ENCODE measurements at places on chromosomes 16 and 17. TPM values are rescaled to one million over a fixed set of nuclear protein-coding genes. Genes with fewer than 3 reads are reported as not detected.

The ACSM2A gene
- not detected for total RNA-seq

The SEPTIN1 gene
- total RNA-seq: 1.1 TPM

DNA sequence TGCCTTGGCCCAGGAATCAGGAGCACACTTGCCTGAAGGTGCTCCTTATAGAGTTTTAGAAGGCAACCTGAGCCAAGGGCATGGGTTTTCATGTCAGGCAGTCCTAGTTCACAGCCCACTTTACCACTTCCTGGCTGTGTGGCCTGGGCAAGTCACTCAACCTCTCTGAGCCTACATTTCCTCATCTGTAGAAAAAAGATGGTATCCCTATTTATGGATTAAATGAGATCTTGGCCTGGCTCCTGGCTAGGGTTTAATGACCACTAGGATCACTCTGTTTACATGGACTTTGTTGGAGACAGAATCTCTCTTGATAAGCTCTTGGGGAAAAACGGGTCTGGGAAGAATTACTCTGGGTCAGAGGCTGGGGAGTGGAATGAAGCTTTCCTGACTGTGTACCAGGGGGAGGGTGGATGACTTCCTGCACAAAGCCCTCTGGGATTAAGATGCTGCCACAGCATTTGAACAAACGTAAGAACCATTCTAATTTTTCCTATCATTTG lies 2.3 kb downstream of the MT2A start:
- no peaks in the 10 kb centered on the region for H3K36me3 ChIP-seq
- no peak overlapping the region for H3K4me3 ChIP-seq
- no peak overlapping the region for H3K27ac ChIP-seq
- peaks cover 18% of the 10 kb centered on the region for H3K4me1 ChIP-seq

The ITGB4 gene
- not detected for total RNA-seq

The EFCAB5 gene
- 0.09 TPM for total RNA-seq

DNA sequence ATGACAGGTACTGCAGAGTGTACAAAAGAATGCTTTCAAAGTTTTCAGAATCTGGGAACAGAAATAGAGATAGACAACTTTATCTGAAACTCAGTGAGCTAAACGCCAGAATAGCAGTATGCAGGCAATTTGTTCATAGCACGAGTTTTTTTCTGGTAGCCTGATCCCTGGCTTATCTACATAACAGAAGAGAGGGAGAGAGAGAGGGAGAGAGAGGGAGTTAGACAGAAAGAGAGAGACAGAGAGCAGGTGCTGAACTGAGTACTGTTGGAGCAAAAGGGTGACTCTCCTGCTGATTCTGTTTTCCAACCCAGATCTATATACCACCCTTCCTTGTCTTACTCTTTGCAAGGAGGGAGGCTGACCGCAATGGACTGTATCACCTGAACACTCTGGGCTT lies 388.0 kb upstream of the CA10 start:
- H3K4me3 ChIP-seq: no peak overlapping the region
- no peaks in the 10 kb centered on the region for H3K4me1 ChIP-seq
- no peak for DNase-seq
- no peaks in the 10 kb centered on the region for H3K27me3 ChIP-seq
- no peaks in the 10 kb centered on the region for H3K36me3 ChIP-seq
- no peak overlapping the region for H3K27ac ChIP-seq

DNA sequence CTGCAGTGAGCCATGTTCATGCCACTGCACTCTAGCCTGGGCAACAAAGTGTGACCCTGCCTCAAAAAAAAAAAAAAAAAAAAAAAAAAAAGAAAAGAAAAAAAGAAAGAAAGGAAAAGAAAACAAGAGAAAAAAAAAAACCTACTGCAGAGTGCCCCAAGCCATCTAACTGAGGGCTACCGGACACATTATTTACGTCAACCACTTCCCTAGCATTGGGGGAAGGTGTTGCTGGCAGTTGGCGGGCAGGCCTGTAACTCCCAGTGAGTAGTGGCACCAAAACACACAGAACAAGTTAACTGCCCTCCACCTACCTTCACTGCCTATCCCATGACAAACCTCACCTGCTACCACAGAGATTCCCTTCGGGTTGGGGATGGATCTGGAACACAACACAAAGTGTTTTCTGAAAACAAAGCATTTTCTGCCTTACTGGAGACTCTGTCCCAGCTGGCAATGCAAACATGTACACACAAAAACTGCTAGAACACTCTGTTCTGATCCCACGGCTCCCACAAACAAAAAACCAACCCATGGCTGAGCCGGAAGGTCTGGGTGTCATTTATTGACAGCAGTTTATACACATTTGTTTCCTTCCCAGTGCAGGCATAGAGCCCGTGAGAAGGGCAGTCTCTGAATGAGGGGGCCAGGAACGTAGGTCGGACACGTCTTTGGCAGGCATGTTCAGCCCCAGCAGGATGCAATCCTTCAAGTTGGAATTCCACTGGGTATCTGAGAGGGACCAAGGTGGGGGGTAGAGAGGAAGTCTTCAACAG lies 11.0 kb downstream of the PHB1 start:
- no peaks in the 10 kb centered on the region for H3K27me3 ChIP-seq
- no peak overlapping the region for H3K27ac ChIP-seq
- H3K4me1 ChIP-seq: peaks cover 15% of the 10 kb centered on the region
- DNase-seq: no peak
- peaks cover 12% of the 10 kb centered on the region for H3K36me3 ChIP-seq
- no peak overlapping the region for H3K4me3 ChIP-seq

The KRT32 gene
- total RNA-seq: not detected

DNA sequence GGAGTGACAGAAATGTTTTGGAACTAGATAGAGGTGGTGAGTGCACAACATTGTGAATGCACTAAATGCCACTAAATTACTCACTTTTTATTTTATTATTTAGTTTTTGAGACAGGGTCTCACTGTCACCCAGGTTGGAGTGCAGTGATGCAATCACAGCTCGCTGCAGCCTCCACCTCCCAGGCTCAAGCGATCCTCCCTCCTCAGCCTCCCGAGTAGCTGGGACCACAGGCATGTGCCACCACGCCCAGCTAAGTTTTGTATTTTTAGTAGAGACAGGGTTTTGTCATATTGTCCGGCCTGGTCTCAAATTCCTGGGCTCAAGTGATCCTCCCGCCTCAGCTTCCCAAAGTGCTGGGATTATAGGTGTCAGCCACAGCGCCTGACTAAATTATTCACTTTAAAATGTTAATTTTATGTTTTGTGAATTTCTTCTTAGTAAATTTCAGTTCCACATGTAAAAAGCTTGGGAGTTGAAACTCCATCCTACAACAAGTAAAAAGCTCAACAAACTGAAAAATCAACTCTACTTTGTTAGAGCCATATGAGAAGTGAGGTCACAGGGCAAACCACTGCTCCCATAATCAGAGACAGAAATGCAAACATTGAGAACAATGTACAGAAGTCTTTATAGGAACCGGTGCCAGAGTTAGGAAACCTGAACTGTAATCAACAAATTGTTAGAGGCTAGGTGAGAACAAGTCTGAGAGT lies 13.8 kb upstream of the SLC5A10 start:
- H3K4me1 ChIP-seq: no peaks in the 10 kb centered on the region
- H3K27me3 ChIP-seq: no peaks in the 10 kb centered on the region
- DNase-seq: no peak
- H3K36me3 ChIP-seq: no peaks in the 10 kb centered on the region
- no peak overlapping the region for H3K4me3 ChIP-seq

The XPO6 gene
- 75.5 TPM for total RNA-seq

- H3K36me3 ChIP-seq: no peaks in the 10 kb centered on the region
- peaks cover 20% of the 10 kb centered on the region for H3K27me3 ChIP-seq
- H3K27ac ChIP-seq: no peak overlapping the region
- H3K4me3 ChIP-seq: peak overlapping the region; percentile 44
- peaks cover 4% of the 10 kb centered on the region for H3K4me1 ChIP-seq
Observed at GRCh38 chr17:42107597-42108576, 4.6 kb downstream of the DHX58 start.

DNA sequence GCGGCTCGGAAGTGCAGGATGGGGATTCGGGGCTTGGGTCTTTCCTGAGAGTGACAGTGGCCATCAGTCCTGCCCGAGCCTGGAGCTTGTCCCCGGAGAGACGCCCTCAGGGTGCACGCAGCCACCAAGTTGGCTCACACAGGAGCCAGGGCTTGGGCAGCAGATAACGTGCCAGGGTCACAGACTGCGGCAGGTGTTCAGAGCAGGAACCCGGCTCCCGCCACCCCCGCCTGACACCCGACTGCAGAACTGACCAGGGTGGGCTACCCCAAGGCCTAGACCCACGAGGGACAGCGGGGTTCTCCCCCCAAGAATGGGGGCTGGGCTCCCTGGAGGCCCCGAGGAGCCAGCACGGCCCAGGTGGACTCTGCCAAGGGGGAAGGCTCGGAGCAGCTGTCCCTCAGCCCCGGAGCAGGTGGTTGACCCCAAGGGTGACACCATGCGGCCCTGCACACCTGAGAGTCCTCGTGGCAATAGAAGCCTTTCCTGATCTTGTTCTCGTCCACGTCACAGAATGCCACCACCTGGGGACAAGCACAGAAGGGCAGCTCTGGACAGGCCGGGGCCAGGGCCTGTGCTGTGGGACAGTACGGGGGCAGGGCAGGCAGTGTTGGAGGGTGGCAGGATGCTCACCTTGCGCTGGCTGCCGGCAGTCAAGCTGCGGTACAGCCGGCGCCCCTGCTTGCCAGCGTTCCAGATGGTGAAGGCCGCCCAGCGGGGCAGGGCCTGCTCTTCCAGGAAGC lies 117.1 kb upstream of the ZNF750 start:
- H3K4me1 ChIP-seq: no peaks in the 10 kb centered on the region
- DNase-seq: no peak
- H3K4me3 ChIP-seq: no peak overlapping the region
- no peaks in the 10 kb centered on the region for H3K36me3 ChIP-seq
- H3K27ac ChIP-seq: no peak overlapping the region
- no peaks in the 10 kb centered on the region for H3K27me3 ChIP-seq

DNA sequence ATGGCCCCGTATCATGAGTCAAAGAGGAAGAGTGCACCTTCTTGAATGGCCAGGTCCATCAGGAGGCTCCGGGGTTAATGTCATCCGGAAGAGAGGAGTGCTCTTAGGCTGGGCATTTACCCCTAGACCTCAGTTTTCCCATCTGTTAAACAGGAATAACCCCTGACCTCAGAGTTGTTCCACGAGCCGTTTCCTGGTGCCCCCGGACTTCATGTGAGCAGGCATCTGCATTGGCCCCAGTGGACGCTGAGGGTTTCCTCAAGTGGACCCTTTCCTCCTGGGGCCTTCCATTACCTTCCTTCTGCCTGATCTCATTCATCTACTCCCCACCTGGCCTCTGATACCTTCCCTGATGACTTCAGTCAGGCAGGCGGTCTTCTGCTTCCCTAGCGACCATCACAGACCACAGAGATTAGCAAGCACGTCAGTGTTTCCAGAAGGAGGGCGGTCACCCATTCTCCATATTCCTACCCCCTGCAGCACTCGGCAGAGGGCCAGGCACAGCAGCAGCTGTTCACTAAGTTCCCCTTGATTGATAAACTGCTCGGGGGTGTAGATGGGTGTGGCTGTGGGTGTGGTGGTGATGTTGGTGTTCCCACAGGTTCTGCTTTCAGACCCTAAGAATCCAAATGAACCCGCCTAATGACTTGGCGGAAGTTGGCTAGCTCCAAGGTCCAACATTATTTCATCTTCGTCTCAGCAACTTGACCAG lies 346.6 kb upstream of the TNRC6C start:
- H3K4me1 ChIP-seq: no peaks in the 10 kb centered on the region
- H3K36me3 ChIP-seq: no peaks in the 10 kb centered on the region
- no peaks in the 10 kb centered on the region for H3K27me3 ChIP-seq
- DNase-seq: no peak
- no peak overlapping the region for H3K27ac ChIP-seq

DNA sequence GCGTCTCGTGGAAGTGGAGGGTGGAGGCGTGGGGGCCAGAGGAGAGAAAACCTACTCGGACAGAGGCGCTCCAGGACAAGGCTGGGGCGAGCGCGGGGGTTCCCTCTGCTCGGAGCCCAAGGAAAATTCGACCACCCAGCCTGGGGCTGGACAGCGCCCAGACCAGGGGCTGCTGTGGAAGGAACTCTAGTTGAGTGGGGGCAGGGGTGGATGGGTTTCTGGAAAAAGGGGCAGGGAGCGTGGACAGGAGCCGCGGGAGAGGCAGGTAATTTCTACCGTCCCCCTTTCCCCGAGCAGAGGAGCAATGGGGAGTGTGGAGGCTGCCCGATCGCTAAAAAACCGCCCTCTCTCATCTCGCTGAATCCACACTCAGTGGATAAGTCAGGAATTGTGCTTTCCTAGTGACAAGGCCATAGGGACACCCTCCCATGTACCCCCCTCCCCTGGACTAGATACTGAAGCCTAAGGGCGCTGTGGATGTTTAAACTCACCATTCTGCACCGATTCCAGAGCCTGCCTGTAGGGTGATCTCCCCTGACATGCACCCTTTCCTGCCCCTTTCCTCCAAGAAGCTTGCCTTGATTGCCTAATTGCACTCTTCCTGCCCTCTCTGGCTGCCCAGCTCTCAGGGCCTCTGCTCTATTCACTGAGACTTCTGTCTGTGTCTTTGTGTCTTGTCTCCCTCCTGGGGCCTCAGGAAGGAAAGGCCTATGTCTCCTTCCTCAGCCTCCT lies 90.7 kb upstream of the TMEM97 start:
- H3K27ac ChIP-seq: no peak overlapping the region
- H3K27me3 ChIP-seq: no peaks in the 10 kb centered on the region
- H3K36me3 ChIP-seq: no peaks in the 10 kb centered on the region
- DNase-seq: peak; percentile 50
- H3K4me1 ChIP-seq: peaks cover 6% of the 10 kb centered on the region
- H3K4me3 ChIP-seq: peak overlapping the region; percentile 73

The SKAP1 gene
- total RNA-seq: not detected

GRCh38 chr16:15055141-15056053 lies 477 bp downstream of the NTAN1 start:
- peak; percentile 11 for DNase-seq
- peak overlapping the region; percentile 99 for H3K4me3 ChIP-seq
- H3K36me3 ChIP-seq: no peaks in the 10 kb centered on the region
- H3K4me1 ChIP-seq: no peaks in the 10 kb centered on the region
- H3K27ac ChIP-seq: no peak overlapping the region

The NLRC3 gene
- not detected for total RNA-seq

DNA sequence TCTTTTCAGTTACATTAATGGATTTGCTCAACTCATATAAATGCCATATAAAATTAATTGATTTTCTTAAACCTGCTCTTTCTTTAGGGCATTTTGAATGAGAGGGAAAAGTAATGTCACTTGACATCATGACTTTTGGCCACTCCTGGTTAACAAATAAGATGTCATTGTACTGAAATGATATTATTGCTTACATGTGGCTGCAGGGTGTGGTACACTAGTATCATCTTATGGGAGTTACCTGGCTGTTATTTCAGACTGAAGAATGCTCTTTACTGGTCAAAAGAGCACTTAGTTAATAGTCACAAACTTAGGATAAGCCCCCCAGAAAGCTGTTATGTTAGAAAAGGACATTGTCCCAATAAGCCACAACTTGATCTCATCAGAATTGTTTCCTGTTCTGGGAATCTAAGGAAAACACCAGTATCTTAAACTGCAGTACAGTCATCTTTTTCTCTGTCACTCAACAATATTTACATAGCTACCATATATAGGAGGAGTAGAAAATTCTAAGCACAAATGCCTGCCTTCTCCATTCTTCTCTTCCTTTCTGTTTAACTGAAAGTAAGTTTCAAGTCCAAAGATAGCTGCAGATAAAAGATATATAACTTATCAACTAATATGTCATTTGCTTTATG lies 53.9 kb upstream of the MRC2 start:
- no peak for DNase-seq
- no peak overlapping the region for H3K27ac ChIP-seq
- H3K4me1 ChIP-seq: no peaks in the 10 kb centered on the region
